ENCODE measurements at places on chromosomes 16 and 17.

GRCh38 chr17:51461578-51462004 lies 201.2 kb downstream of the UTP18 start:
- peak; percentile 32 for DNase-seq

GRCh38 chr17:57939797-57940196 lies 15.4 kb downstream of the CUEDC1 start:
- DNase-seq: peak; percentile 84

DNA sequence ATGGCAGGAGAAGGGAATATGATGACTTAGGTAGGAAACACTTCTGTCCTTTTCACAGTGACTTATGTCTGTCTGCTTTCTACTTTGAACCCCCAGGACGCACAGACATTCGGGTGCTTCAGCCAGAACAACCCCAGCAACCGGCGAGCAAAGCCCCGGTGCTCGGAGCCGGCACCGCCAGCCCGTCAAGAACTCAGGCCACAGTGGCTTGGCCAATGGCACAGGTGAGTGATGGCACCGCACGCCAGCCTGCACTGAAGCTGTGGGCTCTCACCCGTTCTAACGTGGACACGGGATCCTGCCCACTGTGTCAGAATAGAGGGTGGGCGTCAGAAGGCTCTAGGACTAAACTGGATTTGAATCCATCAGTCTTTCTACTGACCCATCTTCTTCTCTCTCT lies 79.4 kb upstream of the CLEC18A start:
- DNase-seq: no peak

DNA sequence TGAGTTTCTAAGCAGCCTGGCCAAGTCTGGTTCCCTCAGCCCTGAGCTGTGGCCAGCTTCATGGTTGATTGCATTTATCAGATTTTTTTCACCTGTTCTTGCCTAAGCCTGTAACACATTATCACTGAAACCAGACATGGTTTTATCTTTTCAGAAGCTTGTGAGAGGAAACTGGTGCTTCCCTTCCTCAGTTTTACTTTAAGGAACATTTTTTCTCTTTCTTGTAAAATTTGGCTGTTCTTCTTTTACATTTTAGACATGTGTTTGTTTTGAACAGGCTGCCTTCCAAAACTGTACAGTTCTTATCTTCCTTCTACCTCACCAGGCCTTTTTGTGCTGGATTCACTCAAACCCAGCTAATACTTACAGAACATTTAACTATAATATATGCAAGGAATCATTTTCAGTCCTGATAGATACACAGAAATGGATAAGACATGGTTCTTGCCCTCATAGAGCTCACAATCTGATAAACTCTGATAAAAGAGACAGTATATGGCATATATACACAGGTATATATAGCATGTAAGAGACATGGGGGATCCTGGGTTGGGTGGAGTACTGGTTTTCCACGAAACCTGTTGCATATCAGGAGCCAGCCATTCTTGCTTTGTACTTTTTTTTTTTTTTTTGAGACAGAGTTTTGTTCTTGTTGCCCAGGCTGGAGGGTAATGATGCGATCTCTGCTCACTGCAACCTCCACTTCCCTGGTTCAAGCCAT lies 44.5 kb downstream of the ZNRF1 start:
- no peak for DNase-seq

DNA sequence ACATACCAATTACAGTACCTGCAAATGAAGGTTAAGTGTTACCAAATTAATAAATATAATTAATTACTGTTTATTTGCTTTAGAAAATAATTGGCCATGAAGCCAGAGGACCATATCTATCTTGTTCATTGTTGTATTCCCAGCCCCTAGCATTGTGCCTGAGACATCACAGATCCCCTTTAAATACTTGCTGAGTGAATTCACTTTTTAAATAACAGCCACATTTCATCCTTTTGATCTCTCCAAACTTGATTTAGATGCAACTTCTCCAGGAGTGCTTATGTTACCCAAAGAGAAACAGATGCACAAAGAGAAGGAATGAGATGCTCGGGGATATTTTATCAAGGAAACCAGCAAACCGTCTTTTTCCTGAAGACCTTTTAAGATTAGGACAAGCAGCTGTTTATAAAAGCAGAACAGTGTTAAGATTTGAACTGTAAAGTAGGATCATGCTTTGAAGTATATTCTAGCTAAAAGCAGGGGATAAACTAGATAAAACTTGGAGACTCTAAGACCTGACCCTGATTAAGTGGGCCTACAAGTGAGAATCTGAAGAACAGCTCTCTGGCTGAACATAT lies 66.3 kb downstream of the CHD9 start:
- no peak for DNase-seq

DNA sequence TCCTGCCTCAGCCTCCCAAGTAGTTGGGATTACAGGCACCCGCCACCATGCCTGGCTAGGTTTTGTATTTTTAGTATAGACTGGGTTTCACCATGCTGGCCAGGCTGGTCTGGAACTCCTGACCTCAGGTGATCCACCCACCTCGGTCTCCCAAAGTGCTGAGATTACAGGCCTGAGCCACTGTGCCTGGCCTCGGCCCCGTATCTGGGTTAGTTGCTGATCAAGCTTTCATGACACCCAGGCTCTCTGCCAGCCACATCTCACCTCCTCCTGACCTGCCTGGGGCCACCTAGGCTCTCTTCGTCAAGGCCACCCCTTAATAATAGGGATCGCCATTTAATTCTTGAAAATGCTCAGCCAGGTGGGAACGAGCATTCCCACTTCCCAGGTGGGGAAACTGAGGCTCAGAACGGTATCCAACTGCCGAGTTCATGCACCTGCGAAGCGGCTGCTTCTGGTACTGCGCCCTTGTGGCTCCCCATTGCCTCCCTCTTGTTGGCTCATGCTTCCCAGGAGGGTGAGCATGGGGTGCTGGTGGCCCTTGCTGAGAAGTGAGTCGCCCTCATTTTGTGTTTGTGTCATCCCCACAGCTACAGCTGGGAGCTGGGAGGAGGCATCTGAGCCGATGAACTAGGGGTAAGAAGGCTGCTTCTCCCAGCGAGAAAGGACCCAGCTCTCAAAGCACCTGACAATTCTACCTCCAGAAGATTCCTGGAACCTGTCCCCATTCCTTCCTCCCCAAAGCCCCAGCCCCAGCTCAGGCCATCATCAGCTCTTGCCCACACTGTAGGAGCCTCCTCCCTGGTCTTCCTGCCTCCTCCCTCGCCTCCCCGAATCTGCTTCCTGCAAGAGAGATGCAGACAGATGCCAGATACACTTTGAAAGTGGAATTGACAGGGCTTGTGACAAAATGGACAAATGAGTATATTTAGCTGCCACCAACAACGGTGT lies 17.3 kb upstream of the SNN start:
- DNase-seq: peak; percentile 39

- DNase-seq: no peak
These were observed 4.8 kb downstream of the TBC1D16 start for GRCh38 chr17:80030730-80031410.

GRCh38 chr17:82966415-82966814 lies 113.0 kb upstream of the METRNL start:
- DNase-seq: no peak

GRCh38 chr16:68272507-68273209 lies 8.3 kb downstream of the SLC7A6 start:
- no peak for DNase-seq

DNA sequence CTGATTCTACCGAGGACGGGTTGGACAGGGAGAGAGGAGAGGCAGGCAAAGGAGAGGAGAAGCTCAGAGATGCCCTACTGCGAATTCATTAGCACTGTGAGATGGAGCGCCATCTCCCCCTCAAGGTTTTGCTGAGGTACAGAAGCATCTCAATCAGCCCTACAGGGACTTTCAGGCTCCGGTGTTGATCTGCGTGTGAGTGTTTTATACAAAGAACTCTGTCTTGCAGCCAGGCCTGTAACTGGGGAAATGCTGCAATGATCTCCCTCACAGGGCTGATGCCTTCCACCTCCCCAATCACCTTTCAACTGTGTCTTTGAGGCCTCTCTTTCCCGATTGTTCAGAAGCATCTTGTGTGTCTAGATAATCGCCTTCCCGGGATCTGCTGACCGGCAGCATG lies 74.8 kb downstream of the IRX6 start:
- DNase-seq: no peak

- no peak for DNase-seq
These were observed 85.4 kb downstream of the TBC1D16 start for GRCh38 chr17:79950306-79950705.

GRCh38 chr17:50621574-50622031 lies 13.1 kb upstream of the ABCC3 start:
- peak; percentile 42 for DNase-seq

DNA sequence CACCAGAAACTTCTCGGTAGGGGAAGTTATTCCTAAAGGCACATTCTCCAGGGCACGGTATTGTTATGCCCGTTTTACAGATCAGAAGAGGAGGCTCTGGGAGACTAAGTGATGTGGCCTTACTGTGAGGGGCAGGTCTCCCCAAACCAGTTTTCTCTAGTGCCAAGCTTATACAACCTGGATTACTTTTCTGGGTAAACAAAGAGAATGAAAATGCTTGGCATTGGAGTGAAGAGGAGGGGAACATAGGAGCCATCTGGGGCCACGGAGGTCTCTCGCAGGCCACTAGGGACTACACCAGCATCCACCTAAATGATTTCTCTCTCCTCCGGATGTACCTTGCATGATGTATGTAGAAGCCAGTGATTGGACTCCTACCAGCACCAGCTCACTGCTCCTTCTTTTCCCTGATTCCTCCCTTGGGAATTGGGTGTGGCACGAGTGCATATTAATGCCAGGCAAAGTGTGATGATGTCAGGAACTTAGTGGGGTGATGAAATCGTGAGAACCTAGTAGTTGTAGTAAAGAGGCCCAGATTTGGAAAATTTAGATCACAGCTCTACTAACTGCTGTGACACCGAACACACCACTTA lies 674 bp downstream of the TOM1L1 start:
- DNase-seq: no peak

DNA sequence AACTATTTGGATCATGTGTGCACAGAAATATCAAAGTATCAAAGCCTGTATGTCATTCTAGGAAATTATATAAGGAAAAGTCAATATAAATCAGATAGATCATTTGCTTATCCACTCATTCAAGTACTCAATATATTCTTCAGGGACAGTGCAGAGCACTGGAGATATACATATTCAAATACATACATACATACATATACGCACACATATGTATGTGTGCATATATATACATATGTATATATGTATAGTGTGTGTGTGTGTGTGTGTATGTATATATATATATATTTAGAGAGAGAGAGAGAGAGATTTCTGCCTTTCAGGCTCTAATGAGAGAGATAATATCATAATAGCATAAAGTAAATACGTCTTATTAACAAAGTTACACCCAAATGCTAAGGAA lies 169.2 kb downstream of the PMP22 start:
- no peak for DNase-seq

- no peak for DNase-seq
These were observed 2.8 kb downstream of the PRSS33 start for GRCh38 chr16:2784358-2785100.

- DNase-seq: no peak
These were observed 41.0 kb upstream of the MSI2 start for GRCh38 chr17:57215317-57215716.

- no peak for DNase-seq
These were observed 226.7 kb upstream of the N4BP1 start for GRCh38 chr16:48836636-48837035.

GRCh38 chr16:79261481-79261940 lies 339.0 kb downstream of the MAF start:
- DNase-seq: peak; percentile 68

- no peak for DNase-seq
These were observed 3.1 kb downstream of the SLC43A2 start for GRCh38 chr17:1625581-1625980.

DNA sequence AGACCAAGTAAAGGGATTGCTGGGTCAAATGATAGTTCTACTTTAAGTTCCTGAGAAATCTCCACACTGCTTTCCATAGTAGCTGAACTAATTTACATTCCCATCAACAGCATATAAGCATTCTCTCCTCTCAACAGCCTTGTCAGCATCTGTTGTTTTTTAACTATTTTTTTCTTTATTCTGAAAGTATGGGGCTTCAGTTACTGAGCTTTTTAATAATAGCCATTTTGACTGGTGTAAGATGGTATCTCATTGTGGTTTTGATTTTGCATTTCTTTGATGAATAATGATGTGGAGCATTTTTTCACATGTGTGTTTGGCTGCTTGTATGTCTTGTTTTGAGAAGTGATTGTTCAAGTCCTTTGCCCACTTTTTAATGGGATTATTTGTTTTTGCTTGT lies 2.5 kb downstream of the KRTAP2-2 start:
- no peak for DNase-seq

DNA sequence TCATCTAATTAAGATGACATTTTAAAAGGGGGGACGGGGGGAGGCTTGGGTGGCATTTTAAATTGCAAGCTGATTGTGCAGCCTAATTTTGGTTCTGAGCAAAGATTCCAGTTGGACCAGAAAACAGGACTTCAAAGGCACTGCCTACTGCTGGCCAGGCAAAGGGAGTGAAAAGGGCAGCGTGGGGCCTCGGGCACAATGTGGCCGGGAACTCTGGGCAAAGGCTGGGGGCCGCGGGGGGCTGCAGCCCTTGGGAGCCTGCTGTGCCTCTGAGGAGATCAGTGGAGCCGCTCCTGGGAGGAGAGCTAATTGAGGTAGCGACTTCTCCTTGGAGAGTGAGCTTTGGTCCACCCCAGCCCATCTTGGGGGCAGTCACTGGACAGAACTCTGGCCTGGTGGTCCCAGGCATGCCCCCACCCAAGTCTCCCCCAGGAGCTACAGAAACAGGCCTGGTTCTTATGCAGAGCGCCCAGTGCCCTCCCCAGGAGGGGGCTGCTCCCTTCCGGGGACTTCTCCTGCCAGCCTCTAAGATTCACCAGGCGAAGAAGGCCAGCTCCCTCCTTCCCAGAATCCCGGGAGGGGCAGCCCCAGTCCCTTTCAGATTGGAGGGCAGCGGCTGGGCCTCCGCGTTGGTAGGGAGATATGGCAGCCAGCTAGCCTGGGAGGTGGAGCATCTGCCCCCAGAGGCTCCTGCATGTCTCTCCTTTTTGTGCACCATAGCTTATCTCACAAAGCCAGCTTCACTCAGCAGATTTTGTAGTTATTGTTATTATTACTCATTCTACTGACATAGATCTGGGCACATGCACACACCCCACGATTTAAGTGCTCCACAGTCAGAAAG lies 115.6 kb downstream of the GNAO1 start:
- no peak for DNase-seq

DNA sequence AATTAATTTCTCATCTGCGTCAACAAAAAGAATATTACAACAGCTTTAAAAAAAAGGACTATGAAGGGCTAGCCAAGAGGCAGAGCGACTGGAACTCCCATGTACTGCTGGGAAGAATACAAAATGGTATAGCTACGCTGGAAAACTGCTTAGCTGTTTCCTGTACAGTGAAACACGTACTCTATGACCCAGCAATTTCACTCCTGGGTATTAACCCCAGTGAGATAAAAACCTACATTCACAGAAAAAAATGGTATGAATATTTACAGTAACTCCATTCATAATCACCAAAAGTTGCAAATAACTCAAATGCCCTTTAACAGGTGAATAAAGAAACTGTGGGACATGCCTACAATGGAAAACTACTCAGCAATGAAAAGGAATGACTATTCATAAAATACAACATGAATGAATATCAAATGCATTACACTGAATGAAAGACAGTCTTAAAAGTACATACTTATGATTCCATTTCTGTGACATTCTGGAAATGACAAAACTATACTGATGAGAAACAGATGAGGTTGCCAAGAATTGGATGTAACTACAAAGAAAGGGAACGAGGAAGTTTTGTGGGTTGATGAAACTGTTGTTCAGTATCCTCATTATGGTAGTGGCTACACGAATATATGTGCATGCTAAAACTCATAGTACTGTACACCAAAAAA lies 27.6 kb downstream of the CMTM4 start:
- DNase-seq: peak; percentile 31

Data from inflammatory macrophage treated with lipopolysaccharide for 4 hours (primary cell).